Suprapubic skin (tissue), 4 donors: ENCODE measurements at places on chromosomes 13 and 19.
A peak's percentile ranks its signal among the peaks of the same experiment; 100 is the strongest.

- no peaks in the 10 kb centered on the region for H3K4me1 ChIP-seq
- H3K4me3 ChIP-seq, result no peak overlapping the region
- H3K27me3 ChIP-seq, result no peaks in the 10 kb centered on the region
- no peaks in the 10 kb centered on the region for H3K36me3 ChIP-seq
Measured at GRCh38 chr13:31007417-31007816, 75.0 kb downstream of the TEX26 start.

DNA sequence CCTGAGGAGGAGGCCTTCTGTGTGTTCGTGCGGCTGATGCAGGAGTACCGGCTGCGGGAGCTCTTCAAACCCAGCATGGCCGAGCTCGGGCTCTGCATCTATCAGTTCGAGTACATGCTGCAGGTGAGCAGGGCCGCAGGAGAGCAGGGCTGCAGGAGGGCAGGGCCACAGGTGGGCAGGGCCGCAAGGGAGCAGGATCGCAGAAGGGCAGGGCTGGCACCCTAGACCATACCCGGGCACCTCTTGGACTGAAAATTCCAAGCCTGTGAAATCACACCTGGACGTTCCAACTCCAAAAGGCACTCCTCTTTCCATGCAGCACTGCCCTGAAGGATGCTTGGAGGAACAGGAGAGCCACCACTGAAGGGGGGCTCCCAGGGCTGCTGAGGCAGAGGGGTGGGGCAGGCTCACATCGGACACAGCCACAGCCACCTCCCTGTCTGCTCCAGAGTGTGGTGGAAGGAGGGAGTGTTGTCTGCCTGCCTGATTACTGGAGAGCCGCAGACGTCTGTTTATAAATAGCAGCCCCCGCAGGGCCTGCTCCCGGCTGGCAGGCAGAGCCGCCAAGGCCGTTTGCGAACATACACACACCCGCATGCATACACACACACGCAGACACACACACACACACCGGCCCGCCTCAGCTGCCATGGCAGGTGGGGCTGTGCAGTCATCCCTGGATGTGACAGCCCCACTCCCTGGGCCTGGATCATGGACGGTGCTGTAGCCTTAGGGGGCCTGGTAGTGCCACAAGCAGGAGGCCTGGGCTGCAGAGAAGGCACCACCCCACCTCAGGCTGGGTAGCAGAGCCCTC lies 20.2 kb downstream of the EVI5L start:
- no peak overlapping the region for H3K4me3 ChIP-seq
- H3K27me3 ChIP-seq, result no peaks in the 10 kb centered on the region
- DNase-seq, result no peak

- no peak for DNase-seq
- no peaks in the 10 kb centered on the region for H3K36me3 ChIP-seq
- H3K4me3 ChIP-seq, result no peak overlapping the region
- H3K4me1 ChIP-seq, result peaks cover 22% of the 10 kb centered on the region
- peaks cover 90% of the 10 kb centered on the region for H3K27me3 ChIP-seq
Measured at GRCh38 chr19:17686023-17686521, 2.1 kb downstream of the UNC13A start.

GRCh38 chr19:3608750-3609322 lies 2.2 kb upstream of the TBXA2R start:
- peaks cover 54% of the 10 kb centered on the region for H3K4me1 ChIP-seq
- H3K36me3 ChIP-seq, result peaks cover 38% of the 10 kb centered on the region
- H3K27me3 ChIP-seq, result peaks cover 8% of the 10 kb centered on the region

DNA sequence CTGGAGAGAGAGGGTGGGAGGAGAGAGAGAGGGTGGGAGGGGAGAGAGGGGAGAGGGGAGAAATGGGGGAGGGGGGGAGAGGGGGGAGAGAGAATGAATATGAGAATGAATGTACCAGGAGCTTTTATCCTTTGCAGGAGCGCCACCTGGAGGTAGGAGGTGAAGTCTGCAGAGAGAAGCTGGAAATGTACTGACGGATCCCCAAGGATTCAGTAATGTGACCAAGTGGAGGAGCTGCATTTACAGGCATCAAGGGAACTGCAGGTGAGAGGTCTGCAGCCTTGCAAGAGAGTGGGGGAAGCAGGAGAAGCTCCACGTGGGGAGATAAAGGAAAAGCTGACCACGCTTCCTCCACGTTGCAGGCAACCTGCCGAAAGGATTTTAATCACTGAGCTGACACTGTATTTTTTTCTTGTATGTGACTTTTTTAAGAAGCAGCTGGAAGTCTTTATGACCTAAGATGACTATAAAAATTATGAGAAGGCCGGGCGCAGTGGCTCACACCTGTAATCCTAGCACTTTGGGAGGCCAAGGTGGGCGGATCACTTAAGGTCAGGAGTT lies 33.7 kb downstream of the VSTM1 start:
- peaks cover 25% of the 10 kb centered on the region for H3K27me3 ChIP-seq
- no peak for DNase-seq
- no peak overlapping the region for H3K4me3 ChIP-seq
- no peaks in the 10 kb centered on the region for H3K4me1 ChIP-seq
- H3K36me3 ChIP-seq, result no peaks in the 10 kb centered on the region

DNA sequence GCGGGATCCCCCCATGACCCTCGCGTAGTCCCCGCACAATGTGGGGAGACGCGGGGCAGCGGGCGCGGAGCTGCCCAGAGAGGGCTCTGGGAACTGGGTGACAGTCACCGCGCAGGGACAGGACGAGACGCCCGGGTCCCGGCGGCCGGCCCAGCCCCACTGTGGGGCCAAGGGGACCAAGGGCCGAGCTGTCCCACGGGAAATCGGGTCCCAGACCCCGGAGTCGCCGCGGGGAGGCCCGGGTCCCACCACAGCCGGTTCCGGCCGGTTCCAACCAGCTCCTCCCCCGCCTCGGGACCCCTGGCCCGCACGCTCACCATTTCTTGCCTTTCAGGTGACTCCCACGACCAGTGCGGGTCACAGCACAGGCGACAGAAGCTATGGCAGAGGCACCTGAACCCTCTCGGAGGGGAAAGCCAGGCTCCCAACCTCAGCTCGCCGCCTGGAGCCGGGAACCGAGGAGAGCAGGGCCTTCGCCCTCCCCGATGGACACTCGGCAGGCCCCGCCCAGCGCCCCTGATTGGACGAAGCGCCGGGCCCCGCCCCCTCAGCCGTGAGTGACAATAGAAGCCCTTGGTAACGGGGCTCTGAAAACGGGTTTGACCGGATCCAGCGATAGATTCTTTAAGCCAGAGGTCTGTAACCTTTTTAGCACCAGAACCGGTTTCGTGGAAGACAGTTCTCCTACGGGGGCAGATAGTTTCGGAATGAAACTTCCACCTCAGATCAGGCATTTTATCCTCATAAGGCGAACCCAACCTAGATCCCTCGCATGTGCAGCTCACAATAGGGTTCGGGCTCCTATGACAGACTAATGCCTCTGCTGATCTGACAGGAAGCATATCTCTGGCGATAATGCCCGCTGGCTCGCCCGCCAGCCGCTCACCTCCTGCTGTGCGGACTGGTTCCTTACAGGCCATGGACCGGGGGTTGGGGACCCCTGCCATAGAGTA lies at the start of gene ZNF433:
Gene ZNF433 (minus strand): TSS at position 460 of the 953 bp plus-strand sequence. CDS start 140 bp downstream, at position 320.
- peak within 1 kb of the TSS; percentile 83 for H3K4me3 ChIP-seq
- H3K27me3 ChIP-seq, result no peaks in the 10 kb centered on the region
- peaks cover 16% of the 10 kb centered on the region for H3K4me1 ChIP-seq
- no peaks in the 10 kb centered on the region for H3K36me3 ChIP-seq

- H3K27ac ChIP-seq, result no peak overlapping the region
- no peak for DNase-seq
- H3K4me1 ChIP-seq, result peaks cover 5% of the 10 kb centered on the region
- H3K4me3 ChIP-seq, result no peak overlapping the region
- H3K36me3 ChIP-seq, result no peaks in the 10 kb centered on the region
Measured at GRCh38 chr13:106117035-106117434, 418.4 kb downstream of the EFNB2 start.
